Stimulated activated CD8-positive, alpha-beta memory T cell treated with anti-CD3 and anti-CD28 coated beads, Interleukin-4, amount 100 ng/mL, for 1 hour (primary cell): ENCODE measurements at places on chromosomes 3 and 15.

DNA sequence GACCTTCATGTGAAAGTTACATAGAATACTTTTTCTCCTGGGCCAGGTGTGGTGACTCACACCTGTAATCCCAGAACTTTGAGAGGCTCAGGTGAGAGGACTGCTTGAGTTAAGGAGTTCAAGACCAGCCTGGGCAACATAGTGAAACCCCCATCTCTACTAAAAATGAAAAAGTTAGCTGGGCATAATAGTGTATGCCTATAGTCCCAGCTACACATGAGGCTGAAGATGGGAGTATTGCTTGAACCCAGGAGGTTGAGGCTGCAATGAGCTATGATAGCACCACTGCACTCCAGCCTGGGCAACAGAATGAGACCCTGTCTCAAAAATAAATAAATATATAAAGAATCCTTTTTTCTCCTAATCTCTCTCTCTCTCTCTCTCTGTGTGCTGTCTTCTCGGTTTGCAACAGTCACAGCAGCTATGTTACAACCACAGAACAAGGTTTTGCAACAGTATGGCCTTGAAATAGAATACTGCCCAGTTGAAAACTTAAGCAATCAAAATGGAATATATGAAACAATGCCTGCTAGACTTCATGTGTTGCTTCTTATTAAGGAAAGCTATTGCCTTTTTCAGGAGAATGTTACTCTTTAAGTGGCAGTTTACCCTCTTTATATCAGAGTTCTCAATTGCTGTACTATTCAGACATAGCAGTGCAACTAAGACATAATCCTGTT, 12.3 kb upstream of the DENND4A start:
- no peak for DNase-seq

DNA sequence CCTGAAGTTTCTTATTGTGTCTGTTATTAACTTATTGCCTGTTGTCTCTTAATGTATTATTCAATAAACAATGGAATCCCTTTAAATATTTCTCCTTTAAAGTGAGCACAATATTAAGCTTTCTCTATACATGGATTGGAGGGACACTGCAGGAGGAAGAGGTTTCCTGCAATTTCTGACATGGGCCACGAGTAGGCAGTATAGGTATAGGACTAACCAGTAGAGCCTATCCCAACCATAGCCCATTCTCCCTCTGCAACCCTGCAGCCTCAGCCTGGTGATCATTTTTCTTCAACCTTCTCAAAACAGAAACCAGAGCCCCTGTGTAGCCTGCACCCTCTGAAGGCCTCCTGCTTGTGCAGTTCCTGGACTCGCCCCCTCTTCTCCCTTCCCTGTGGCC, 124.8 kb downstream of the NEK10 start:
- no peak for DNase-seq

GRCh38 chr15:39784125-39784524, 1.5 kb upstream of the FSIP1 start:
- no peak for DNase-seq

DNA sequence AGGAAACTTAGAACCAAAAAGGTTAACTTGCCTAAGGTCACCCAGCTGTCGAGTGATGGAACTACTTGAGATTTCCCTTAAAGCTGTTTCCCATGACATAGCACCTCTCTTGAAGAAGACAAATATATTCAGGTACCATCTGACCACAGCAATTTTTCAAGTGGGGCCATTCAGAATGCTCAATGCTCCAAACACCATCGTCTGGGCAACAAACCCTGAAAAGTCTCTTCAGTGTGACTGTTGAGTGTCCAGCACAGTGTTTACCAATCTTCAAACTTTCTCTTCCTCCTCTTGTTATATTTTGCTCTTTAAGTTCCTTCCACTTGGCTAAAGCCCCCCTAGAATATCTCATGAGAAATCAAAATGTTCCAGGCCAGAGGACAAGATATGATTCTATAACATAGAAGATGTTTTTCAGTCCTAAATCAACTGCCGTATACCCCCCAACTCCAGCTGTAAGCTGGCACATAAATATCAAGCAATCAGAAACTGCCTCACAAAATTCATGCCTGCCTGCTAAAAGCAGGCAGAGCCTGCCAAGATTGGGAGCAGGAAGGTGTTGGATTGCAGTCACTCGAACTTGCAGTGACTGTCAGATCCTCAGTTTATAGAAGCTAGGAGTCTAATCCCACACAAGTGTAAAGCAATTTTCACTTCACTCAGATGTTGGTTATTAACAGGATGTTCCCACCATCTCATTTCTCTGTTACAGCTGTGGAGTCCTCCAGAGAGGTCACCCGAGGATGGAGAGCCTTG, 230.5 kb upstream of the MRPL3 start:
- no peak for DNase-seq

- DNase-seq: no peak
Measured at GRCh38 chr3:174821477-174821876, 37.7 kb upstream of the NAALADL2 start.

- no peak for DNase-seq
Measured at GRCh38 chr3:54071601-54072000, 50.8 kb upstream of the CACNA2D3 start.

GRCh38 chr15:95498961-95499360, 831.5 kb upstream of the NR2F2 start:
- DNase-seq: no peak

GRCh38 chr15:34122771-34123183, 20.9 kb downstream of the PGBD4 start:
- no peak for DNase-seq

DNA sequence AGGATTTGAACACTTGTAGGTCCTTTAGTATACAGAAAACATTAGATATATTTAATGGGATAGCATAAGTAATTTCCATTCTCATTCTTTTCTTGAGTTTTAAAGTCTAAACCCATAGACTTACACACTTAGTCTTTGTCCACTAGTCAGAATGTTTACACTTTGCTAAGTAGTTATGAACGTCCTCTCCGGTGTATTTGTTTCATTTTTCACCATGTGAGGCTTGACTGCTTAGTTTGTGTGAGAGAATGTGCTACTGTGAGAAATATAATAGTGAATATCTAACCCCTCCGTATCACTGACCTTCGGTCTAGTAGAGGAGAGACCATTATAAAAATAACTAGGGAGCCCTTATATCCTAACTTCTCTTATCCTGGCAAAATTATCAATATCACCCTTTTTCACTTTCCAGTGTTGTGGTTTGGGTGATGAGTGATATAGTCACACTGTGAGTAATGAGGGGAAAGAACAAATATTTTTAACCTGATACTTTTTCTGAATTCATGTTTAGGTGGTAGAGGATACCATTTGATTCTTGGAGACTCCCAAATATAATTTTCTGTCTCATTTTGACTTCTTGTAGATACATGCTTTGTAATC, 122.4 kb downstream of the UBE2E2 start:
- no peak for DNase-seq

DNA sequence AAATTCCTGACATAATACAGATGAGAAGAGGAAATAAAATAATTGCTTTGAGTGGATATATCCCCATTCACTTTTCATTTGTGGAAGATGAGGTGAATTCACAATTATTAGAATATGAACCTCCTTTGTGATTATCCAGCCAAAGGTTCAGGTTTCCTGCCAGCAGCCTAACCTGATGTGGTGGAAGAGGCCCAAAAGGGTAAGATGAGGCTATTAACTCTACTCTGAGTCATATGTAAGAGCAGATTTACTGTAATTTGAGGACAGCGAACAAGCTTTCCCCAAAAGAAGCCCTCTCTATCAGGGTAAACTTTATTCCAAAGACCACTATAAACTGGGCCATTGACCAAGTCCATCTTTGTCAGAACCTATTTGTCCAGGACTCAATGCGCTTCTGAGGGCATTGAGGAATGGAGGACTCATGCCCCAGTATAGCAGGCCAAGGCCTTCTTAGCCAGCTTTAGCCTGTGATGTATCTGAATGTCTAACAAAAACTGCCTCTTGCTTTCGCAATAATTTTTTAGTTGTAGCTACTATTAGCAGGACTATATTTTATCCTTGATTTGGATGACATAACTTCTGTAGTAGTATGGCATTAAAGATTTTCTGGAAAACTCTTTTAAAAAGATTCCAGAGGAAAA, 91.1 kb upstream of the ARL6 start:
- no peak for DNase-seq

DNA sequence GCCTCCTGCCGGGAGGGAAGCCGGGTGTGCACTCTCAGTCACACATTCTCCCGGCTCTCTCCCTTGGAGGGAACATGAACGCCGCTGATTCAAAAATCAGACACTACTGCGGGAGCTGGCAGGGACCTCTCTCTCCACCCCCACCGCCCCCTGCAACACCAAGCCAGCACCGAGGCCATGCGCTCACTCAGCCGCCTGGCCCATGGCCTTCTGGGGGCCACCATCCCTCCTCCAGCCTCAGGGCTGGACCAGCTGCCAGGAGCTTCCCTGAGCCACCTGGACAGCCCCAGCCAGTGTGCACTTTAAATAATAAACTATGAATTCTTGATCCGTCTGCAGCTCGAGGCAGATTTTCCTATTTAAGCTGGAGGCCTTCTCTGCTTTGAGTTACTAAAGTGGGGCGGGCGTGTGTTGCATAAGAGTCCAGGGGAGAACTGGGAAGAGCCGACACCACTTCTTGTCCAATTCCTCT, 30.6 kb downstream of the ADAMTS17 start:
- no peak for DNase-seq

GRCh38 chr15:63497642-63498467, 6.5 kb upstream of the USP3 start:
- DNase-seq: no peak

DNA sequence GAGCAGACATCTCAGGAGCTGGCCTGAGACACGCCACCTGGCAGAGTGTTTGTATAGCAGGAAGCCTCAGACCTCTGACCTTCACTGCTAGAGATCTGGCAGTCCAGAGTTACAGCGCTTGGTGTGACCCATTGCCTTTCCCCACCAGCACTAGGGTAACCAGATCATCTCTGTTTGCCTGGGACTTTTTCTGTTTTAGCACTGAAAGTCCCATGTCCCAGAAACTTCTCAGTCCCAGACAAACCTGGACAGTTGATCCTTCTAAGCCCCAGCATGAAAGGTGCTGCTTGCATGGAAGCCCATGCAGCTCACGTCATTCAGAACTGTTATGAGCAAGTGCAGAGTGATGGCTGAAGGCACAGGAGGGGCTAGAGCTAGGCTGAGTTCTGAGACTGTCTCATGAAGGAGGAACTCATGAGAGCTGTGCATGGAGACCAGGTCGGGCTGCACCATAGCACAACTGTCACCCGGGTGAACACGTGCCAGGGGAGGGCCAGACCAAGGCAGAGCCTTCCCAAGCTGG, 18.2 kb upstream of the AHSG start:
- DNase-seq: no peak

- no peak for DNase-seq
Measured at GRCh38 chr3:3783696-3784095, 15.5 kb upstream of the LRRN1 start.

GRCh38 chr3:34889641-34890040, 749.7 kb upstream of the ARPP21 start:
- DNase-seq: no peak

DNA sequence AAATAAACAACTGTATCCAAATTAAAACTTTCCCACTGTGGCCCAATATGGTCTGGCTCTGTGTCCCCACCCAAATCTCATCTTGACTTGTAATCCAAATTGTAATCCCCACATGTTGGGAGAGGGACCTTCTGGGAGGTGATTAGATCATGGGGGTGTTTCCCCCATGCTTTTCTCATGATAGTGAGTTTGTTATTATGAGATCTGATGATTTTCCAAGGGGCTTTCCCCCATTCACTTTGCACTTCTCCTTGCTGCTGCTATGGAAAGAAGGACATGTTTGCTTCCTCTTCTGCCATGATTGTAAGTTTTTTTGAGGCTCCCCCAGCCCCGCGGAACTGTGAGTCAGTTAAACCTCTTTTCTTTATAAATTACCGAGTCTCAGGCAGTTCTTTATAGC, 55.0 kb downstream of the MINDY4B start:
- DNase-seq: no peak

GRCh38 chr3:71902258-71903111, 117.5 kb upstream of the PROK2 start:
- no peak for DNase-seq

DNA sequence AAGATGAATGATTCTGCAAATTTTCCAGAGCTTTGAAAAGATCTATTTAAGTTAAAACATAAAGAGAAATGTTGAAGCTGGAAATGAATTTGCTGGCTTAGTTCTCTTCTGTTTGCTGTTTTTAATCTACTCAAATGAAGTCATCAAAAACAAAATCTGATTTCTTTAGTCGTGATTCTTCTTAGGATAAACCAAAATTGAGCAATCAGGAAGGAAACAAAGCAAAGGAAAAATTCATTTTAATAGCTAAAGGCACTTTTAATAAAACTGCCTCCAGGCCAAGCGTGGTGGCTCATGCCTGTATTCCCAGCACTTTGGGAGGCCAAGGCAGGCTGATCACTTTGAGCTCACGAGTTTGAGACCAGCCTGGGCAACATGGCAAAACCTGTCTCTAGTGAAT, 91.2 kb downstream of the DUT start:
- DNase-seq: no peak

DNA sequence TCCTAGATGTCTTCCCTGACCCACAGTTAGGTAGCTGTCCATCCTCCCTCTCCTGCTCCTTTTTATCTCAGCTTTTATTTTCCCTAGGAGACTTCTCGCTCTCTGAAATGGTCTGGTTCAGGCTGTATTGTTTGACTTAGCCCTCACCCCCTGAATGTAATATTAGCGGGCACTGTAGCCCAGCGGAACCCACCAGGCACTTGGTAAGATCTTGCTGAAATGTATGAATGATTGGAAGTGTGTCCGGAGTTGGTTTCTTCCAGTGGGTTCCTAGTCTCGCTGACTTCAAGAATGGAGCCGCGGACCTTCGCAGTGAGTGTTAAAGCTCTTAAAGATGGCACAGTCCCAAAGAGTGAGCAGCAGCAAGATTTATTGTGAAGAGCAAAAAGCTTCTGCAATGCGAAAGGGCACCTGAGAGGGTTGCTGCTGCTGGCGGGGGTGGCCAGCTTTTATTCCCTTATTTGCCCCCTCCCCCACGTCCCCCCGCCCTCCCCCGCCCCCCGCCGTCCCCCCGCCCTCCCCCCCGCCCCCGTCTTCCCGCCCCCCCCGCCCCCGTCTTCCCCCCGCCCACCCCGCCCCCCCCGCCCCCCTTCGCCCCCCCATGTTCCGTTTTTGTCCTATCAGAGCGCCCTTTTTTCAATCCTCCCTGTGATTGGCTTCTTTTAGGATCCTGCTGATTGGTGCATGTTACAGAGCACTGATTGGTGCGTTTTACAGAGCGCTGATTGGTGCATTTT, 694 bp upstream of the EEFSEC start:
- no peak for DNase-seq
